ENCODE measurements at places on chromosomes 3 and 15.
A peak's percentile ranks its signal among the peaks of the same experiment; 100 is the strongest.

GRCh38 chr3:98784042-98784441, 20.9 kb downstream of the ST3GAL6 start:
- DNase-seq = no peak

GRCh38 chr3:122403489-122403888, 12.4 kb downstream of the WDR5B start:
- DNase-seq = no peak

GRCh38 chr3:195268576-195269309, 2.2 kb downstream of the XXYLT1 start:
- DNase-seq = no peak

DNA sequence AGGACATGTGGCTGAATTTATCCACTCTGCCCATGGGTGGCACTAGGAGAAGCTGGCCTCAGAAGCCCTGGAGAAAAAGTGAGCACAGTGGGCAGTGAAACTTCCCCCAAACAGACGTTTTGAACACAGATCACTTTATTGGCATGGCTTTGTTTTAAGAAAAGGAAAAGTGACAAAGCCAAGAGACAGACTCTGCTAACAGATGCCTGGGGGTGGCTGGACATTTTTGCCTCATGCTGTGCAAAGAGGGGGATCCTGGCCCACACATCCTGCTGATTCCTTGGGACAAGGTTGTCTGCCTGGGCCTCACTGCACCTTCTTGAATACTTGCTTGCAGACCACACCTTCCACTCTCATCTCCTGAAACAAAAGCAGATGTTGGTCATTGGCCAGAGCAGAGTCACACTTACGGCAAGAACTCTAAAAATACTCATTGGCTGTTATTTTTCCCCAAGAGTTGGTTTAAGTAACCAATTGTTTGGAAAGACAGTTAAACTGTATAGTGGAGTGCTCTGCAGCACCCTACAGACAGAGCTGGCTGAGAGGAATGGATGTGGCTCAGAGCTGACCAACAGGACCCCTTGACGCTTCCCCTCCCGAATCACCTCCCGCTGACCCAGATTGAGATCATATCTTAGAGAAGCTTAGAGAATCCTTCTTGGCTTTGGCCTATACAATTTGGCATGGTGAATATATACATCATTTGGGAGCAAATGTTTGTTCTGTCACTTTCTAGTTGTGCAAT, 22.0 kb downstream of the RBP1 start:
- DNase-seq = no peak

- DNase-seq = no peak
Observed at GRCh38 chr3:96869316-96869715, 54.9 kb downstream of the EPHA6 start.

DNA sequence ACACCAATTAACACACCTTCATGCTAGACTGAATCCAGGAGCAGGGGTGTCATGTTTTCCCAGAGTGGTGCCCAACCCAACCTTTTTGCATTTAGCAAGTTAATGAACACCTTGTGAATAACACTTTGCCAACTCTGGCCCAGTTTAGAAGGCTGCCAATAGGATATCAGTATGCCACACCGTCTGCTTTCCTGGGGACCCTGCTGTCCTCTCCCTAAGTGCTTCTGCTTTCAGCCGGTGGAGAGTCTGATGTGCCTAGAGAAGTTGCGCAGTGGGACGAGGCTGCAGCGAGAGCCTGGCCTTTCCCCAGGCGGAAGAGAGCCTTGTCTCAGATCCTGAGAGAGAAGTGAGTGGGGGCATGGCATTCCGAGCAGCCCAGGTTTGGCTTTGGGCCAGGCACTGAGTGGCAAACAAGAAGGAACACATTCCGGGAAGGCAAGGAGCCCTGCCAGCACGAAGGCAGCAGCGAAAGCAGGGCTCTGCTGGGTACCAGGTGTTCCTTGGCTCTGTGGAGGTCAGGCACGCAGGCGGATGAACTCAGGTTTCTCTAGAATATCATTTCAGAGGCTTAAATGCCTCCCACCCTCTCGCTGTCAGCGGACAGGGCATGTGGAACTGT, 36.9 kb downstream of the SENP8 start:
- DNase-seq = peak; percentile 94

GRCh38 chr3:153273217-153273616, 111.2 kb downstream of the RAP2B start:
- no peak for DNase-seq

All from ureter (tissue), 1 donor.